ENCODE measurements at places on chromosomes 6 and 20. TPM values are rescaled to one million over a fixed set of nuclear protein-coding genes. Genes with fewer than 3 reads are reported as not detected.

- H3K36me3 ChIP-seq = no peaks in the 10 kb centered on the region
- no peak for DNase-seq
- no peaks in the 10 kb centered on the region for H3K27me3 ChIP-seq
Observed at GRCh38 chr6:151057061-151057460, 182.7 kb upstream of the AKAP12 start.

DNA sequence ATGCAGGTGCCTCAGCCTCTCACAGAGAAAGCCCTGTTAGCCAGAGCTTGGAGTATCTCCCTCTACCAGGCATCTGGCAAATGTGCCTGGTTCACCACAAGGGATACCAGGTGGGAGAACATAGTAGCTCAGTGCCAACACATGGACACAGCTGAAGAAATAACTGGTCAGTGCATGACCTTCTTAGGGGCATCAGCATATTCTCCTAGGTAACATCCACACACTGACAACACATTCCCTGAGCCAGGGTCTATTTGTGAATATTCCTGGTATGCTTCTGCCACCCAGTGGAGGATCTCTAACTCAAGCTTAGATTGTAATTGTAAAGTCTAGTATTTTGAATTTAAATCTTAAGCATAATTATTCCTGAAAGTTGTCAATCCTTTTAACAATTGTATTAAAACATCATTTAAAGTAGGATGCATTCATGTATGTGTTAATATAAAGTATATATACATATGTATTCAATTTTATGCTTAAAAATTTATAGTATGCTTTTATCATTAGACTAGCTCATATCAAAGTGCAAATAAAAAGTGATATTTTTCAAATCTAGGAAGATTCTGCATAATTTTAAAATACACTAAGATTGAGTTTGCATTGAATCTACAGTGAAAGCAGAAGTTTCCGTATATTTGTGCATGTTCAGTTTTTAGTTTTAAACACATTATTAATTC, 45.3 kb upstream of the COL21A1 start:
- H3K4me1 ChIP-seq = no peaks in the 10 kb centered on the region
- no peak overlapping the region for H3K27ac ChIP-seq
- no peak overlapping the region for H3K4me3 ChIP-seq
- peak; percentile 76 for DNase-seq
- H3K27me3 ChIP-seq = no peaks in the 10 kb centered on the region

- H3K27me3 ChIP-seq = no peaks in the 10 kb centered on the region
- DNase-seq = no peak
- H3K4me1 ChIP-seq = peaks cover 17% of the 10 kb centered on the region
Observed at GRCh38 chr20:62043131-62043914, 22.4 kb downstream of the TAF4 start.

- peaks cover 7% of the 10 kb centered on the region for H3K4me1 ChIP-seq
- no peaks in the 10 kb centered on the region for H3K36me3 ChIP-seq
- DNase-seq = no peak
Observed at GRCh38 chr20:37559312-37560027, 31.8 kb upstream of the BLCAP start.

- H3K4me3 ChIP-seq = no peak overlapping the region
- no peaks in the 10 kb centered on the region for H3K4me1 ChIP-seq
Observed at GRCh38 chr20:17468073-17468840, 62.9 kb downstream of the BFSP1 start.

GRCh38 chr20:46945465-46945864, 50.8 kb downstream of the EYA2 start:
- no peaks in the 10 kb centered on the region for H3K27me3 ChIP-seq
- no peak for DNase-seq
- no peaks in the 10 kb centered on the region for H3K36me3 ChIP-seq
- no peak overlapping the region for H3K4me3 ChIP-seq

GRCh38 chr6:43060034-43060754, 763 bp downstream of the KLC4 start:
- H3K27ac ChIP-seq = peak overlapping the region; percentile 98
- no peaks in the 10 kb centered on the region for H3K27me3 ChIP-seq
- peak overlapping the region; percentile 57 for H3K4me3 ChIP-seq
- peak; percentile 81 for DNase-seq

DNA sequence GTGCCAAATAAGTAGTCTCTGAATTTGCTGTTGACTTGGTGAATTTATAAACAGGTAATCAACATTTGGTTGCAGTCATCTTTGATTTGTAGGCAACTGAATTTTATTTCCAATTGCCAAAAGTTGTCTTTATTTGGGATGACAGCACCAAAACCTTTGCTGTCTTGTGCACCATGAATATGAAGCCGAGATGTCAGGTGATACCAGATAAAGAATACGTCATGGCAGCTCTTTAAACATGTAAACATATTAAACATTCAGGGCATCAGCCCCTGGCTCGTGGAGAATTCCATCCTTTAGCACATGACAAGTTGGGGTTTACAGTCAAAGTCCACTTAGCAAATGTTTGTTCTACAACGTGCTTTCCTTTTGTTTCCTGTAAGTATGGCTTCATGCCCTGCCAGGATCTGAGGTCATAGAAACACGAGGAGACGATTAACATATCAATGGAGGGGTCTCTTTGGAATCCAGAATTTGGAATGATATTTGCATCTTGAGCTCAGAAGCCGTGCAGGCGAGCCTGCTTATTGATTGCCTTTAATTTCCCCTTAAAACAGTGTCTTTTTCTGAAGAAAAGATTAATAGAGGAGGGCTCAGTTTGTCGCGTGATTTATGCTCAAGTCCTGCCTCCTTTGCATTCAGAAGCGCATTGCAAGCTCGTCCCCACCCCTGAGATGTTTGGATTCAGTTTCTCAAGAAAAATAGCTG, 170.2 kb upstream of the ZNF217 start:
- H3K36me3 ChIP-seq = no peaks in the 10 kb centered on the region
- H3K4me1 ChIP-seq = peaks cover 26% of the 10 kb centered on the region
- peak overlapping the region; percentile 94 for H3K27ac ChIP-seq

- H3K27me3 ChIP-seq = no peaks in the 10 kb centered on the region
- no peak overlapping the region for H3K4me3 ChIP-seq
- H3K27ac ChIP-seq = no peak overlapping the region
- H3K36me3 ChIP-seq = no peaks in the 10 kb centered on the region
Observed at GRCh38 chr6:169775321-169775720, 23.9 kb downstream of the ERMARD start.

- peaks cover 15% of the 10 kb centered on the region for H3K4me1 ChIP-seq
- H3K27ac ChIP-seq = peak overlapping the region; percentile 4
- H3K27me3 ChIP-seq = no peaks in the 10 kb centered on the region
- DNase-seq = peak; percentile 76
Observed at GRCh38 chr6:110528101-110528929, 51.9 kb upstream of the SLC22A16 start.

- no peaks in the 10 kb centered on the region for H3K27me3 ChIP-seq
- no peaks in the 10 kb centered on the region for H3K36me3 ChIP-seq
- no peak for DNase-seq
- H3K4me1 ChIP-seq = no peaks in the 10 kb centered on the region
Observed at GRCh38 chr6:91221072-91221720, 634.3 kb upstream of the MAP3K7 start.

GRCh38 chr20:20856306-20856705, 143.9 kb upstream of the RALGAPA2 start:
- no peak for DNase-seq
- peaks cover 9% of the 10 kb centered on the region for H3K27me3 ChIP-seq

DNA sequence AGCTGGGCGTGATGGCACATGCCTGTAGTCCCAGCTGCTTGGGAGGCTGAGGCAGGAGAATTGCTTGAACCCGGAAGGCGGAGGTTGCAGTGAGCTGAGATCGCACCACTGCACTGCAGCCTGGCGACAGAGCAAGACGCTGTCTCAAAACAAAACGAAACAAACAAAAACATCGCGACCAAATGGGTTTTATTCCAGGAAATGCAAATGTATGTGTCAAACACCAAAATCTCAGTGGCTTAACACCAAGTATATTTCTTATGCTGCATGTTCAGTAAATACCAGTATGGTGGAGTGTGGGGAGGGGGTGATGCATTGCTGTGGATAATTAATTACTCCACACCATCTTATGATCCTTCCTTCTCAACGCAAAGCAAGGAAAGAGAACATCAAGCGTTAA, 28.1 kb downstream of the ACTR5 start:
- peaks cover 5% of the 10 kb centered on the region for H3K4me1 ChIP-seq
- H3K4me3 ChIP-seq = no peak overlapping the region
- no peak overlapping the region for H3K27ac ChIP-seq
- H3K36me3 ChIP-seq = no peaks in the 10 kb centered on the region
- H3K27me3 ChIP-seq = no peaks in the 10 kb centered on the region

GRCh38 chr20:4961746-4962145, 39.6 kb downstream of the SLC23A2 start:
- H3K27me3 ChIP-seq = no peaks in the 10 kb centered on the region
- no peaks in the 10 kb centered on the region for H3K36me3 ChIP-seq
- DNase-seq = peak; percentile 40
- H3K4me3 ChIP-seq = no peak overlapping the region
- no peaks in the 10 kb centered on the region for H3K4me1 ChIP-seq

DNA sequence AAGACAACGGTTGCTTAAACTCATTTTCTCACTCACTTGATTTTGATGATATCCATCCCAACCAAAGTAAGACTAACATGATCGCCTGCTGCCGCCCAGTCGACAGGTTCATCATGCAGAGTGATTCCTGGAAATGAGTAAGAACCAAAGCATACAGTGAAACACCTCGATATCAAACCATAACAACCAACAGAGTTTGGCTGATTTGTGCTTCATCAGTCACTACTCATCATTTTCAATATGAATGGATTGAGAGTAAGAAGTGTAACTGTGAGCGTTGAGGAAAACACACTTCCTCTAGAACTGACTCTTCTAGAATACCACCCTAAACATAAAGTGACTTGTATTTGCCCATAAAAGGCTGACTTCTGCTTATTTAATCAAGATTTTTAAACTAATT, 29.2 kb upstream of the ALDH8A1 start:
- no peaks in the 10 kb centered on the region for H3K36me3 ChIP-seq
- H3K27me3 ChIP-seq = no peaks in the 10 kb centered on the region
- DNase-seq = no peak
- no peaks in the 10 kb centered on the region for H3K4me1 ChIP-seq
- no peak overlapping the region for H3K27ac ChIP-seq

DNA sequence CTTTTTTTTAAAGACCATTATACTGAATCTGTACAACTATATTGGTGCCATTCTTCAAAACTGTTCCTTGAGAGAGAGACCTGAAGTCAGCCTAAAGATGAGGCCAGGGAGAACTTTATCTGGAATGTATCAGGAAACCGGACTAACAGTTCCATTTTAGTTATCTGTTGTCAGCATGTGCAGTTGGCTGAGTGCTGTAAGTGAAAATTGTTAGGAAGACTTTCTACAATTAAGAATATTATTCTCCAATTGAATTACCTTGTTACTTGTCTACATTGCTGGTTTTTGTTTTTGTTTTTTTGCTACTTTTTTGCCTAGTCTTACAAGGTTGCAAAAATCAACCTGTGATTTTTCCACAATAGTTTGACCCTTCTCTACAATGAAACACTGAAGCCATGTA, 7.5 kb downstream of the CEP57L1 start:
- no peaks in the 10 kb centered on the region for H3K4me1 ChIP-seq
- no peaks in the 10 kb centered on the region for H3K36me3 ChIP-seq
- no peaks in the 10 kb centered on the region for H3K27me3 ChIP-seq
- H3K27ac ChIP-seq = no peak overlapping the region
- no peak overlapping the region for H3K4me3 ChIP-seq

DNA sequence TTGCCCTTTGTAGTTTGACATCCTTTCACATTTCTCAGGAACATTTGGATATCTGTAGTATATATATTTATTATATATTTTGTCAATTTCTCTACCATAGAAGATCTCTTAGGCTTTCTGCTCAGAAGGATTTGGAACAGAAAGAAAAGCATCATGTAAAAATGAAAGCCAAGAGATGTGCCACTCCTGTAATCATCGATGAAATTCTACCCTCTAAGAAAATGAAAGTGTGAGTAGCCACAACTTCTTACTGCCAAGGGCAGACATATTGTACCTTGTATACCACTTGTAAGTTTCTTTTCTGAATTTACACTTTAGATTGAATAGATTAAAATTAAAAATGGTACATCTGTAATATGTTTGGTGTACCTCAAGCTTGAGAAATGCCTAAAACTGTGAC, 31.2 kb downstream of the TPX2 start:
- DNase-seq = no peak
- H3K36me3 ChIP-seq = no peaks in the 10 kb centered on the region
- H3K4me3 ChIP-seq = no peak overlapping the region

- H3K4me3 ChIP-seq = no peak overlapping the region
- no peak overlapping the region for H3K27ac ChIP-seq
- H3K27me3 ChIP-seq = no peaks in the 10 kb centered on the region
- H3K36me3 ChIP-seq = no peaks in the 10 kb centered on the region
- H3K4me1 ChIP-seq = peaks cover 6% of the 10 kb centered on the region
Observed at GRCh38 chr6:167569879-167570278, 245.0 kb downstream of the TTLL2 start.

DNA sequence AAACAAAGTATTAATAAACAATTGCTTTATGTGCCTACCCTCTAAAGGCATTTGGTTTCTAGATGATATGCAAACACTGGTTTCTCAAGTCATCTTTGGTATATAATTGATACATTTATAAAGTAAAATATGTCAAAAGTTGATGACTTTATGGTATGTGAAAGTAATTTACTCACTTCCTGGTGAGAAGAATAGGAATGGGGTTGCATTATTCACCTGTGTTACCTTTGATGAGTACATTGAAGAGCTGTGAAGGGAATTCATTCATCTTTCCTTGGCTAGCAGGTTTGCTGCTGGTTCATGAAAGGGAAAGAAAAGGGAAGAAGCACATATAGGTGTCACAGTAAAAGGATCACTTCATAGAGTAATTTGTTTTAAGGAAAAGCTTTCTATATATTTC, 20.4 kb downstream of the RNF217 start:
- H3K27ac ChIP-seq = no peak overlapping the region
- no peak for DNase-seq
- no peak overlapping the region for H3K4me3 ChIP-seq
- peaks cover 6% of the 10 kb centered on the region for H3K4me1 ChIP-seq
- no peaks in the 10 kb centered on the region for H3K36me3 ChIP-seq

The CEP57L1 gene
- total RNA-seq = 14.7 TPM

The PSORS1C2 gene
- not detected for total RNA-seq

The CCDC170 gene
- total RNA-seq = 1.2 TPM

The RAET1G gene
- 1.5 TPM for total RNA-seq

The SKIC2 gene
- total RNA-seq = 53.2 TPM

The OPN5 gene
- not detected for total RNA-seq

The DEFB114 gene
- not detected for total RNA-seq

The CST7 gene
- not detected for total RNA-seq

The FAM217B gene
- total RNA-seq = 14.7 TPM

Measured in hepatocyte (in vitro differentiated cells).